ENCODE measurements at places on chromosomes 1 and 21.
A peak's percentile ranks its signal among the peaks of the same experiment; 100 is the strongest.

DNA sequence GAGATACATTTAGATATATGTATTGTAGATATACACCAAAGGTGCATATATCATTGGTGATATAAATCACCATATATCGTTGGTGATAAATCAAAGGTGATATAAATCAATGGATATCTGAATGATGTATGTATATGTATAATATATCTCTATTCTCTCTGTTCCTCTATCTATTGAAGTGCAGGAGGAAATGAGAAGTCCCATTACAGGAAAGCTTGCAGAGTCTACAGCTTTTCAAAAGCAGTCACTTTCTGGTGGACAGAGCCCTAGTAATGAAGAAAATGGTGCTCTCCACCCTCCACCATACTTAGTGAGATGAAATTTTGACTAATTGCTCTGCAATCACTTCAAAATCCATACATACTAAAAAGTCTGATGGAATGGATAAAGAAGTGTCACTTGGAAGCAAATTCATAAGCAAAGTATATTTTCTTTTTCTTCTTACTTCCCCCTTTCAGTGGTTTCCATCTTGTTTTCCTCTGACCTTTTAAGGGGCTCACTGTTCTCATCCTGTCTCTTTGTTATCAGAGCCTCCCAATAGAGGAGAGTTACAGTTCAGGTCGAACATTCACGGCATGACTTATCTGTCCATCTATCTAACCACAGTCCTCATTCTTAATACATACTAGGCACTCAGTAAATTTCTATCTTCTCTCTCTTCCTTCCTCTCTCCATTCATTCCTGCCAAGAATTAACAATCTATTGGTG is 227.2 kb downstream of the KCNJ6 start:
- no peak for DNase-seq

- no peak for DNase-seq
These were observed 68.0 kb downstream of the LRRN2 start for GRCh38 chr1:204617256-204618147.

DNA sequence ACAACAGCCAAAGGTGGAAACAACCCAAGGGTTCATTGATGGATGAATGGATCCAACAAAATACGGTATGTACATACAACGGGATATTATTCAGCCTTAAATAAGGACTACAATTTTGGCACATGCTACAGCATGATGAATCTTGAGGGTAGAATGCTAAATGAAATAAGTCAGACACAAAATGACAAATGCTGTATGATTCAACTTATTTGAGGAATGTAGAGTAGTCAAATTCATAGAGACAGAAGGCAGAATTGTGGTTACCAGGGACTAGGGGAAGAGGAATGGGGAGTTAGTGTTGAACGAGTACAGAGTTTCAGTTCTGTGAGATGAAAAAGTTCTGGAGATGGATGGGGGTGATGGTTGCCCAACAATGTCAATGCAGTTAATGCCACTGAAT is 118.0 kb upstream of the PAXBP1 start:
- no peak for DNase-seq

DNA sequence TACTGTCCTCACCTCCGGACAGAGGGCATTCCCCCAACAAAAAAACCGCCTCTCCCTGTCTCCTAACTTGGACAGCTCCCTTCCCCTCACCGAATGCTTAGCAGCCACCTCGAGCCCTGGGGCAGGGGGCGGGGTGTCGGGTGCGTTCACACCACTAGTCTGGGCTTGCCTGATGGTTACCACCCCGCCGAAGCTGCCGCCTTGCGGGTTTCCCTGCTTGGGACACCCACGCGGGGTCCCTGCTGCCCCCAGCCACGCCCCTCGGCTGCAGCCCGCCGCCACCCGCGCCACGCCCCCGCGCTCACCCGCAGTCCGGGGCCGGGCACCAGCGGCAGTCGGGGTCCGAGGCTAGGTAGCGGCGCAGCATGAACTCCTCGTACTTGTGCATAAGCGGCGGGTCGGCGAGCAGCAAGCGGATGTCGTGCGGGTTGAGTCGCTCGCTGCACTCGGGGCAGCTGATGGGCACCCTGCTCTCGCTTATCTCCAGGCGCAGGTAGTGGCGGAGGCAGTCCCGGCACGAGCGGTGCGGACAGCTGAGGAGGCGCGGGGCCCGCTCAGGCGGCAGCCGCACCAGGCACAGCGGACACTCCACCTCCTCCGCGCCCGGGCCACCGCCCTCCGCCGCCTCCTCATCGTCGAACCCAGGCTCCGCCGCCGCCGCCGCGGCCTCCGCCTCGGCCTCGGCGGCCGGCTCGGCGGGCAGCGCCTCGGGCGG is 706 bp downstream of the RNF19B start:
- DNase-seq = peak; percentile 29

- no peak for DNase-seq
These were observed 51.4 kb upstream of the ACTRT2 start for GRCh38 chr1:2969845-2970291.

DNA sequence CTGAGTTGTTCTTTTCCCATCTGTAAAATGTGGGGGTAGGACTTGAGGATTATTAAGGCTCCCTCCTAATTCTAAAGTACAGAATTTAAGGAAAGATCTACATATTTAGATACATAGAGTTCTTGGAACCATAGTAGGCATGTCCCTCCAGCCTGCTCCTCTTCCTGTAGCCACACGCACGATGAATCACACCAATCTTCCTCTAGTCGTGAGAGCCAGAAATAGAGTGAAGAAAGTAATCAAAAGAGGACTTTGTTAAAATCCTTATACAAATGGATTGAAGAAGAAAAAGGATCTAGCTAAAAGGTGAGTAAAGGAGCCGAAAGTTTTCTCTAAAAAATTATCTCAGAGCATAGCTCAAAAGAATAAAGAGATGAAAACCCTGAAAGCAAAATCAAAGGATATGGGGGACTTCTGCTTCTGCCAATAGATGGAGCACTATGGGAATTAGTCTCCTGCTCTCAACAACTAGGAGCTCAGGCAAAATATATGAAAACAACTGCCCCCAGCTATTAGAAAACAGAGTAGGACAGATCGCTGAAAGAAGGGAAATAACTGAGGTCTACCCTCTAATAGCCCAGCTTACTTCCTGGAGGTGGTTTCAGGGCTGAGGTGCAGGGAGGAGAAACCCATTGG is 8.5 kb downstream of the C1orf141 start:
- DNase-seq = no peak

DNA sequence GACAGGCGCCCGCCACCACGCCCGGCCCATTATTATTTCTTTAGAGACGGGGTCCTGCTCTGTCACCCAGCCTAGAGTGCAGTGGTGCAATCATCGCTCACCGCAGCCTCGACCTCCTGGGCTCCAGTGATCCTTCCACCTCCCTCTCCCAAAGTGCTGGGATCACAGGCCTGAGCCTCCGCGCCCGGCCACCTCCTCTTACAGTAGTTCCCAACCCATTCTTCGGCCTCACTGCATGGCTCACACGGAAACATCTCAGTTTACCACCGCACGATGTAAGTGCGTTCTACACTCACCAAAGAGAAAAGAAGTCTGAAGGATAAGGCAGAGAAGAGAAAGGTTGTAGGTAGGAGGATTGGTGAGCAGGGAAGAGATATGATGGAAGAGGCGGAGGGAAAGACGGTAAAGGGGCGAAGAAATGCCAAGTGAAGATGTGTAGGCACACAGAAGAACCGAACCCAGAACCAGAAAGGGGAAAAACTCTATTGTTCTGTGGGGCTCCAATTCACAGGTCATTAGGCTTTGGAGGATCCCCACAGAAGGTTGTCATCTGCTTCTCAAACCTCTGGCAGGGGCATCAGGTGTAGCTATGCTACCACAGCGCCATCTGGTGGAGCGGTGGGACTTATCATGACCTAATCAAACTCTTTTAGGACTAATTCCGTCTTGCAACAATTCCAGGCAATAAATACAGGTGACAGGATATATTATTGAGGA is 504.2 kb downstream of the SMYD3 start:
- DNase-seq = no peak

GRCh38 chr1:64062941-64063581 is 140.4 kb upstream of the UBE2U start:
- DNase-seq = no peak

GRCh38 chr1:15541231-15541792 is 14.7 kb downstream of the DNAJC16 start:
- DNase-seq = no peak

GRCh38 chr1:145891143-145891542 is 5.5 kb upstream of the ANKRD35 start:
- DNase-seq = no peak

GRCh38 chr21:33247599-33247998 is 17.9 kb downstream of the IFNAR2 start:
- DNase-seq = no peak

DNA sequence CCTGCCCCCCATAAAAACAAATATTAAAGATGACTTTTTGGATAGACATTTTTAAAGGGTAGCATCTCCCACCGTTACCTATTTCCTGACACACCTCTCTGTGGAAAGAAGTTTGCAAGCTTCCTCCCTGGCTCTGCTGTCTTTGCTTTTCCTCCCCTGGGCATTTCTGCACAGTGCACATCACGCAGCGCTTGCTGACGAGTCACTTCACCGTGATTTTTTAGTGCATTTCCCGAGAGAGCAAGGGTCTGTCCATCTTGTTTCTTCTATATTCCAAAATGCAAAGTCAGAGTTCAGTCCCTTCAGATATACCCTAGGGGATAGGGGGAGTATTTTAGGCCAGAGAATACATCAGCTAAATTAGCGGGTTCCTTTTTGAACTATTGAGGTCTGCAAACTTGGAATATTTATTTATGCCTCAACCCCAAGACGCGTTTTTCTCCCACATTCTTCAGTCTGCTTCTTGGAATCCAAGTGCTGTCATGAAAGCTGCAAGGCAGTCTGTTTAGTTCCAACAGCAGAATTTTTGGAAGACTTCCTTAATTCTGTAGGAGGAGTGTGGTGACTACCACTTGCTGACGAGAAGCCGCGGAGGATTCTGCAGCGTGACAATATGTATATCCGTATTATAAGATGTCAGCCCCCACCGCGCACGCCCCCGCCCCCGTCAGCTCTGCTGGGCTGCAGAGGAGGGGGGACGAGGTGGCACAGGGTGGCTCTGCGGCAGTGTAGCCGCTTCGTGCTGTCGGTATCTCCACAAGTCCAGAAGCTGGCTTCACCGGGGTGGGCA is 22.4 kb downstream of the SMYD2 start:
- no peak for DNase-seq

- DNase-seq = no peak
These were observed 5.9 kb downstream of the SSBP3 start for GRCh38 chr1:54400329-54400728.

- no peak for DNase-seq
These were observed 14.6 kb downstream of the OPTC start for GRCh38 chr1:203508463-203509073.

DNA sequence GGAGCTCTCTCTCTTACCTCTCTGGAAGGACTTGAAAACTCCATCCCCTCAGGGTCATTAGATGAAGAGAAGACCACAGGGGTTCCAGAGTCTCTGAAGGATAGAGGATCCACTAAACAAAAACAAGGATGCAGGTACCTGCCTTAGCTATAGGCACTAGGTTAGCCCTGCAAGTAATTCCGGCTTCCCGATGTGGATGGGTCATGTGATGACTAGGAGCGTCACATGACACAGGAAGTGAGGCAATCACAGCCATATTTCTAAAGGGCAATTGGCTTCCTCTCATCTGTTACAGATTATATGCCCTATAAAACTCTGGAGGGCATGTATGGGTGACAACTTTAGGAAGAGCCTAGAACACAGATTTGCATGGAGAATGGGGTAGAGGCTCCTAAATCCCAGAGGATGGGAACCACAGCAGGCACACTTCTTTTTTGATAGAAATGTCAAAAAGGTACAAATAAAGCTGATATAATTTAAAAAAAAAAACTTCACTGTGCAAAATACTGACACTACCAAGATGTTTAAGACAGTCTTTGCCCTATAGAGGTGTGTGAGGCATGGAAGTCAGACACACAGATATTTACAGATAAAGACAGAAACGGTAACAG is 14.1 kb downstream of the ENTREP3 start:
- no peak for DNase-seq

- DNase-seq = no peak
These were observed 31.5 kb downstream of the PHC2 start for GRCh38 chr1:33399375-33399774.

GRCh38 chr1:200437556-200438203 is 27.8 kb upstream of the ZNF281 start:
- no peak for DNase-seq

- DNase-seq = no peak
These were observed 48.7 kb downstream of the EIF2D start for GRCh38 chr1:206563367-206564207.

GRCh38 chr1:165454091-165454610 is 9.2 kb upstream of the RXRG start:
- no peak for DNase-seq

DNA sequence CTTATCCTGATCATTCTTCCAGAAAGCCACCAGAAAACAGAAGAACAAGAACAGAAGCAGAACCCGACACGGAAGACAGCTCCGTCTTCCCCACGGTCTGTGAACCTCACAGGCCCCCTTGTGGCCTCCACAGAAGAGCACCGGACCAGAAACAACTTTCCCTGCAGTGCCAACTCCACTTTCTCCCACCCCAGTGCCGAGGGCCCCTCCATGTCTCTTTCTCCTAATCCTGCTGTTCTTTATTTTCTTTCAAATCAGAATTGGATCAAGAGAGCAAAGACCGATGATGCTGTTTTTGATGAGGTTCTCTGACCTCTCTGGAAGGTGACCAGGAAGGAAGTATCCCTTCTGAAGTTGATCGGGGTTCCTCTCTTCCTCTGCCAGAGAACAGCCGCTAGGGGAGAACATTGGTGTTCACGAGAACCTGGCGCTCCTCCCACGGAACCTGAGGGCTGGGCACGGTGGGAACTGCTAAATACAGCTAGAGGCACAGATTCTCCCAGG is 58.9 kb upstream of the CTTNBP2NL start:
- DNase-seq = no peak

DNA sequence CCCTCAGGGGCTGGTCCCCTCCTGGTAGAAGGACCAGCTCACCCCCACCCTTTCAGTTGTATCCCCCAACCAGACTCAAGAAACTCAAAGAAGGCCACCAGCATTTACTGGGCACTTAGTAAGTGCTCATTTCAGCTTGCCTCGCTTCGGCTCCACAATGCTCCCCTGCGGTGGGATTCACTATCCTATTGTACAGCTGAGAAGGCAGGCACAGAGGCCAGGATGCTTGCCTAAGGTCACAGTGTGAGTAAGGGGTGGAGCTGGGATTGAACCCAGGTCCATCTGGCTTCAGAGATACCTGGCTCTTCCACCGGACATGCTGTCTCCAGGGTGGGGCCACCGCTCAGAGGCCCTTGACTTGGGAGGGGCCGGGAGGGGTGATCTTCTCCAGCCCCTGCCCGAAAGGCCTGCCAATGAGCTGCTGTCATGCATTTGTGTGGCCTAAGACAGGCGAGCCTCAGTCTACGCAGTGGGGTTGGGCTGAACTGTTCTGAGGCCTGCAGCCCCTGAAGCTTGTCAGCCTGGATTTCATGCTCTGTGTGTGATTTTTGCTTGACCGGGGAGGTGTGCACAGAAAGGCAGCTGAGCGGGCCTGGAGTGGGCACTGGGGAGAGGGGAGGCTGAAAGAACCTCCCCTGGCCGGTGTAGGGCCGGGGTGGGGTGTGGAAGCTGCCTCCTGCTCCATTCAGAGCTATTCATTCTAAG is 48.1 kb downstream of the DMRTB1 start:
- no peak for DNase-seq

- no peak for DNase-seq
These were observed 7.7 kb downstream of the FBXO6 start for GRCh38 chr1:11671544-11672286.

GRCh38 chr1:160166166-160166868 is 14.9 kb downstream of the ATP1A4 start:
- DNase-seq = no peak

GRCh38 chr1:91024481-91025119 is 2.8 kb upstream of the ZNF644 start:
- no peak for DNase-seq
